Stimulated activated naive CD4-positive, alpha-beta T cell (primary cell): ENCODE measurements at places on chromosomes 4 and X.

DNA sequence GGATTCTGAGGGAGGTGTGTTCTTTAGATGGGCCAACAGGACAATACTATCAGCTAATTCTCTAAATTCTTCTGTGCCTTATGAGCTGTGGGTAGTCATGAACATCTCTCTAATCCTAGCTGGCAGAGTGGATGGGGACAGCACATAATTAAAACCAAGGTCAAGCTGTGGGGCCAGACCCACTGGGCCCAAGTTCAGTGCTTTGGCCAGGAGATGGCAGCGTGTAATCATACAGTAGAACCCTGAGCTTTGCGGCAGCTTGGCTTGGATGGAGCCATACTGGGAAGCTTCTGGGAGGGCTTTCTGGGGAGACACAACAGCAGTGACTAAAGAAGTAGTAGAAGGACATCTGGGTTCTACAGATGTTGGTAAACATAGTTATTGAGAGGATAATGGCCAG, 140.3 kb upstream of the CXCL13 start:
- no peak for DNase-seq

DNA sequence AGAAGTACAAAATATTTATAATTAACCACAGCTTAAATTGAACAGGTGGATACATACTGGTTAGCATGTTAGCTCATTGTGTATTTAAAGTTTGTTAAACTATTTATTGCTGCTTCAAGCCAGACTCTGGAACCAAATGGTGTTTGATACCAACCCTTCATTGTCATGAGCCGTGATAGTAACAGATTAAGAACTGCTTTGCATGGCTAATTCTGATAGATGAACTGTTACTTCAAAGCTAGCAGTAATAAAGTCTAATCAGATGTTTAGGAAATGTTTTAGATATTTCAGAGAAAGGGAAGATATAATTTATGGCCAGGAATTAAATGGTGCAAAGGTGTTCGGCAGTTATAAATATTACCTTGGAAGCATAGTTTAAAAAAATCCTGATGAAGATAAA, 676.1 kb upstream of the ATOH1 start:
- no peak for DNase-seq

GRCh38 chrX:30865612-30866011, 23.4 kb downstream of the TAB3 start:
- DNase-seq, result no peak

DNA sequence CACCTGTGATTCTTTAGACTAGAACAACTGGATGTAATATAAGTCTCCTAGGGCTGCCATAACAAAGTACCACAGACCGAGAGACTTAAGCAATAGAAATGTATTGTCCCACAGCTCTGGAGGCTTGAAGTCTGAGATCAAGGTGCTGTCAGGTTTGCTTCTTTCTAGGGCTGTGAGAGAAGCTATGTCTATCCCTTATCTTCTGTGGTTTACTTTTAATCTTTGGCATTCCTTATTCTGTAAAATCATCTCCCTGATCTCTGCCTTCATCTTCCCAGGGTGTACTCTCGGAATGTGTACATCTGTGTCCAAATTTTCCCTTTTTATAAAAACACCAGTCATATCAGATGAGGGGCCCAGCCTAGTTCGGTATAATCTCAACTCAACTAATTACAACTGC, 10.3 kb upstream of the HOPX start:
- DNase-seq, result no peak

DNA sequence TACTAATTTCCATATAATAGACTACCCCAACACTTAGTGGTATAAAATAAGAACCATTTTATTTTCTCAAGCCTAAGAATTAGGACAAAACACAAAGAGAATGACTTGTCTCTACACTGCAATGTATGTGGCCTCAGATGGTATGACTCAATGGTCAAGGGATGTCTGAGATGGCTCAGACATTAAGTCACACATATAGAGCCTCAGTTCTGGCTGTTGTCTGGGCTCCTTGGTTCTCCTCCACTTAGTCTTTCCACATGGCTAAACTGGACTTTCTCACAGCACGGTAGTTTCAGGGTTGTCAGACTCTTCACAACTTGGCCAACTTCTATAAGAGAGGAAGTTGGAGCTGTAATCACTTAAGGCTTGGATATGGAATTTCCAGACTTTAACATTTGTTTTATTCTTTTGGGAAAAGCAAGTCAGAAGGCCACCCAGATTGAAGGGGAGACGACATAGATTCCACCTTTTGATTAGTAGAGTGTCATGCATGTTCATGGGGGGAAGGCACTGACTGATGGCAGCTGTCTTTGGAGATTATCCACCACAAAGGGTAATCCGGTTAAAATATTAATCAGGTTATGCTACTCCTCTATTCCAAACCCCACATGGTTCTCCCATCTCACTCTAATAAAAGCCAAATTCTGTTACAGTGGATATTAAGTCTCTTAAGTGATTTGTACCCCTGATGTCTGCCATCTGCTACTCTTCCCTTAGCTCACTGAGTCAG, 9.4 kb downstream of the IL15 start:
- no peak for DNase-seq

- no peak for DNase-seq
These were observed 33.4 kb downstream of the TAPT1 start for GRCh38 chr4:16192631-16193518.

GRCh38 chr4:32102896-32103295, 1382.7 kb downstream of the PCDH7 start:
- no peak for DNase-seq

GRCh38 chrX:15497865-15498264, 2.7 kb upstream of the BMX start:
- DNase-seq, result peak; percentile 0

GRCh38 chr4:140330311-140330900, 43.0 kb upstream of the SCOC start:
- no peak for DNase-seq

DNA sequence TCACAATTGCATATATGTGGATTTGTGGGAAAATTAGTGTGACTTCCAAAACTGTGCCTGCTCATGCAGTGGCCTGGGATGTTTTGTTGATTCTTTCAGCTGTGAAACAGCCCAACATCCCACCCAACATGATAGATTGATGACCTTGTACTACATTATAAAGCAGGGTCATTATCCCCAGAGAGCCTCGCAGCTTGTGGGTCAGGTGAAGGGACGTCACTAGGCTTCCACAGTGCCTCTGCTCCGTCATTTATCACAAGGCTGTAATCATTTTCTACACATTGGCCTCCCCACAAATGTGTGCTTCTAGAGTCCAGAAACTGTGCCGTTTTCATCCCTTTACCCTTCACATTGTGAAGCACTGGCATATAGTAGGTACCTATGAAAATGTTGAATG, 31.6 kb downstream of the ALPK1 start:
- no peak for DNase-seq

GRCh38 chr4:2045518-2045951, 13.6 kb upstream of the NAT8L start:
- DNase-seq, result no peak

- DNase-seq, result no peak
These were observed at the start of gene PDHA2 for GRCh38 chr4:95839891-95840290. TSS of gene PDHA2 (plus strand) at chr4:95840093. CDS start at chr4:95840151, 58 bp downstream.

DNA sequence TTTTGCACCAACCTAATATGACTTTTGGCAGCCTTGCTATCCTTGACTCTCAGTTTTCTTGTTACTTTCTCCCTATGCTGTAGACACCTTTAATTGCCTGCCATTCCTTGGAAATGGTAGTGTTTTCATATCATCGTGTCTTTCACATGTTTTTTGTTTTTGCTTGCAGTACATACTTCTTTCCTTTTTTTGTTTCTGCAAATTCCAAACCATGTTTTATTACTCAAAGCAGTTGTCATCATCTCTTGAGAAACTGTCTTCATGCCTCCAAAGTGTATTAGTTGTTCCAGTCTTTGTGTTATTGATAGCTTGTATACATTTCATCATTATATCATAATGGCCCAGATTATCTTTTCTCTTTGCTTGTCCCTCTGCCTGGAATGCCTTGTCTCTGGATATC, 57.1 kb downstream of the PDLIM5 start:
- DNase-seq, result no peak

DNA sequence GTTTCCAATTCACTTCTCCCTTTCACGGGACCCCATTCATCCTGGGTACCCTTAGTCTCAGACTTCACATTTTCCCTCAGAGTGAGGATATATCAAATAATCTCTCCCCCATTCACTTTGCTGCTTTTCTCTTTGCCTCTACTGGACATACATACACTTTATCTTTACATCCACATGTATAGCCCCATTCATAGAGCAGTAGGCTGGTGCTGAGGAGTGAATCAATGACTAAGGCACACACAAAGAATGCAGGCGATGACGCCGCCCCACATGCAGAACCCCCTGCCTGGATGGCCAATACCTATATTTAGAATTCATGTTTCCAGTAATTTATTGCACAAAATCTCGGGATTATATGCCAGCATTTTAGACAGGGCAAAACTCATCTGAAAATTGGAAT, 554.3 kb upstream of the TENM3 start:
- no peak for DNase-seq

DNA sequence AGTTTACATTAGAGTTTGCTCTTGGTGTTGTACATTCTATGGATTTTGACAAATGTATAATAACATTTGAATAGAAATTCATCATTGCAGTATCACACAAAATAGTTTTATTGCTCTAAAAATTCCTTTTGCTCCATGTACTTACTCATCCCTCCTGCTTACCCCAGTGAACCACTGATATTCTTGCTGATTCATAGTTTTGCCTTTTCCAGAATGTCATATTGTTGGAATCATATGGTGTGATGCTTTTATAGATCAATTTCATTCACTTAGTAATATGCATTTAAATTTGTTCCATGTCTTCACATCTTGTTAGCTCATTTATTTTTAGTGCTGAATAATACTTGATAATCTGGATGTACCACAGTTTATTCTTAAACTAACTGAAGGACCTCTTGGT, 1593.2 kb downstream of the C4orf33 start:
- no peak for DNase-seq

- no peak for DNase-seq
These were observed 8.6 kb upstream of the CPLX1 start for GRCh38 chr4:834368-835147.

DNA sequence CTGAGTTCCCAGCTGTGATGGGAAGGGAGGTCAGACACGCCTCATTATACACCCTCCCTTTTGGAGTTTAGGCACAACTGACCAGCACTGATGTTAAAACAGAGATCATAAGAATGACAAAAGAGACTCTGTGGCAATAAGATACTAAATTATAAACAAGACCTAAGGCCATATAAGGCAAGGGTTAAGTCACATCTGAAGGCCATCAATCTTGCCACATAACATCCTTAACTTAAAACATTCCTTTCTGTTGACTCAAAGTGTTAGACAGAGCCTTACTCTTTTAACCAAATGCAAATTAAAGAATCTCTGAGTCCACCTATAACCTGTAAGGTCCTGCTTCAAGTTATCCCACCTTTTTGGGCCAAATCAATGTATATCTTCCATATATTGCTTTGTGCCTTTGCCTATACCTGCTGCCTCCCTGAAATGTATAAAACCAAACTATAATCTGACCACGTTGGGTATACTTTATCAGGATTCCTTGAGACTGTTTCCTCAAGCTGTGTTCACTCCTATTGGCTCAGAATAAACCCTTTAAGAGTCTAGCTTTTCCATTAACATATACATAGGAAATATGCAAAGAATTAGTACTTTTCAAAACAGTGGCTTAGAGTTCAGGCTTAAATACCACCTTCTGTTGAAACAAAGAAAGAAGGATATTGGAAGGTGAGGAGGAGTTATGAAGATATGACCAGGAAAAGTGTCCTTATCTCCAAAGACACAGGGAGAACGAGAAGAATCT, 214.4 kb upstream of the PPP1R2C start:
- DNase-seq, result no peak

DNA sequence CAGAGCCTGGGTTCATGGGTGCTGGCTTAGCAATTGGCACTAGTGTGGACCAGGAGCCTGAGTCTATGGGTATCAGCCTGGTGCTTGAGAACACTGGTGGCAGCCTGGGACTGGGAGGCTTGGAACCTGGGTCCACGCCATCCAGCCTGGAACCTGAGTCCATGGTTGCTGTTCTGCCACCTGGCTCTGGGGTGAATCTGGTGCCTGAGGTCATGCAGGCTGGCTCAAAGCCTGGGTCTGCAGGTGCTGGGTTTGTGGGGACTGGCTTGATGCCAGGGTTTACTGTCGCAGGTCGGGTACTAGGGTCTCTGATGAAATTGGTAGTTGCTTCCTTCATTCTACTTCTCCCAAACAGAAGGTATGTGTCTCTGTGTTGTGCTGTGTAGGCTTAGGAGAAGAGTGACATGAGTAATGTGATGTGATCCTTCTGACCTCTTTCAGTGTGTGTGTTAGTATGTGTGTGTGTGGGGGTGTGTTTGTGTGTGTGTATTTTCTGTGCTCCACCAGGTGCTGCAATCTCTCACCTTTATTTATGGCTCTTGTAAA, 517.0 kb upstream of the EPHA5 start:
- no peak for DNase-seq

DNA sequence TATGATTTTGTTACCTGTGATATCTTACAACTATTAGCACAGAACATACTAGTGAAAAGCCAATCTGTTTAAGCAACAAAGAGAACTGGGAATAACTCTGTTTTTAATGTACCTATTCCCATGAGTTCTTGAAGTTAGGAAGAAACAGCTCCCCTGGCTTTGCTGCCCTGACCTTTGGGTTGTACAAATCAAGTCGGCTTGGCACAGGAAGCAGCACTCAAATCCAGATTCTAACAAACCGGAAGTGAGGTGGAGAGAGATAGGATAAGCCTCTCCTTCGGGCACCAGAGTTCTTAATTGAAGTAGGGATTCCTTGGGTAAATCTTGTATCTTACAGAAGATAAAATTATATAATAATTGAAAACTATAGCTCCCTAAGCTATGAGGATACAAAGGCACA, 144.8 kb upstream of the CPEB2 start:
- DNase-seq, result no peak

- no peak for DNase-seq
These were observed 126.6 kb upstream of the SLC4A4 start for GRCh38 chr4:71212216-71212615.

- peak; percentile 95 for DNase-seq
These were observed 339.8 kb upstream of the GATB start for GRCh38 chr4:152100379-152101201.

DNA sequence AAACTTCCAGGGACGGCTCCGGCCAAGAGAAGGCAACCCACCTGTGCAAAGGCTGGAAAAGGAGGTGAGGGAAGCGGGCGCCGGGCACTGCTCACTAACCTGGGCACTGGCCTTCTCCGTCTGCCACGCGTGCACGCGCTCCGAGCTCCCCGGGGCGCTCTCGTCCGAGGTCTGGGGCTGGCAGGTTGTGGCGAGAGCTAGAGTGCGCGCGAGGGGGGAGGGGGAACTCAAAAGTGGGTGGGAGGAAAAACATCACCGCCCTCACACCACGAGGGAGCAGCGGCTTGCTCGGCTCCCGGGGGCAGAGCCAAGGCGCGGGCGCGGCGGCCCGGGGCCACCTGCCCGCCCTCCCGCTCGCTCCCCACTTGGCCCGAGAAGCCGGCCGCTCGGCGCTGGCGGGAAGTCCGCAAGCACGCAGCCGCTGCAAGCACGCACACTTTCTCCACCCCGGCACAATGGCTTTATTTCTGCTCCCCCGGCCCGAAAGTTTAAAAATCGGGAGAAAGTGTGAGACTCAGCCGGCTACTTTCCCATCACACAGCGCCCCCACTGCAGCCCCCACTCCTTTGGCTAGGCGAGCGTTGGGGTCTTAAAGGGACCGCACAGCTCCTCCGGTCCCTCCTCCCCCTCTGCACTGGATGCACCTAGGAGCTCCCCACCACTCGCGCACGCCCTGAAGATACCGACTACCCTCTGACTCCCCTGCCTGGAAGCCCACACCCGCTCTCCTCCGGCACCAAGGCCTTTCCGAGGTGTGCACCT, at the start of gene CHRDL1:
Gene CHRDL1 (minus strand): TSS at position 173 of the 762 bp plus-strand sequence. CDS start 3,636 bp downstream, outside the sequence.
- DNase-seq, result no peak

- DNase-seq, result no peak
These were observed 23.3 kb upstream of the DCAF12L1 start for GRCh38 chrX:126575911-126576310.

GRCh38 chr4:3508542-3508941, 23.7 kb downstream of the LRPAP1 start:
- no peak for DNase-seq
